HAP-1 (cell line): ENCODE measurements at places on chromosomes 12 and 14.
A peak's percentile ranks its signal among the peaks of the same experiment; 100 is the strongest.

GRCh38 chr12:98895086-98895651, 250.1 kb downstream of the APAF1 start:
- no peak for DNase-seq

DNA sequence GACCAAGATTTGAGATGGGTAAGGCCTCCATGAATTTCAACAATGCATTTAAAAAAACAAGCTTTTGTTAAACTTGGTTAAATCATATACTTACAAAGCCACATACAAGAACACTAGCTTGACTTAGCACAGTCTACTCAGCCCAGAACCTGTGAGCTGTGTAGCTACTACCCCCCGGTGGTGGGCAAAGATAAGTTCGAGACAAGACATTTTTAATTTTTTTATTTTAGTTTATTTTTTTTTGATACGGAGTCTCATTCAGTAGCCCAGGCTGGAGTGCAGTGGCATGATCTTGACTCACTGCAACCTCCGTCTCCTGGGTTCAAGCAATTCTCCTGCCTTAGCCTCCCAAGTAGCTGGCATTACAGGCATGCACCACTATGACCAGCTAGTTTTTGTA, 3.7 kb upstream of the NECAP1 start:
- DNase-seq, result no peak

DNA sequence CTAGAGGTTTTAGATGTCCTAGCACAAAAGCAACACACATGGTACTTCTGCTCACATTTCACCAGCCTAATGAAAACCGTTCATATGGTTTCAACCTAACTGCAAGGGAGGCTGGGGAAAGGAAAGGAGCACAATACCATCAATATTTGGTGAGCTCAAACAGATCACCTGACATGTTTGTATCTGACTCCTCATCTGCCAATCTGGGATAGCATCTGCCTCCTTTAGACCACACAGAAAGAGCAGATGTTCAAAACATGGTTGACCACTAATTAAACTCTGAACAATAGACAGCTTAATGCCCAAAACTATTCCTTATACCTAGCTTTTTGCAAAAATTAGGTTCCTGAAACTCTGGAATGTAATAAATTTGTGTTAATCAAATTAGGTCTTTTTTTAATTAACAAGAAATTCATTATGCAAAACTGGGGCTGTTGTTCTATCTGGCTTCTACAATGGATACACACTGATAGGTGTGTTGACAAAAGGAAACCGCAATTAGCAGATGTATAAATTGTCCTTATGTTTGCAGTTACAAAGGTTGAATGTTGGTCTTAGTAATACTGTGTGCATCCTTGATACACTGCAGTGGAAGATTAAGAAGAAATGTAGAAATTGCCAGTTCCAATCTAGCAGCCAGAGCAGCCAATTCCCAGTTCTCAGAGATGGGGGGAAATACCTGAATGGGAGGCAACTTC, 89.3 kb downstream of the DUSP6 start:
- no peak for DNase-seq

DNA sequence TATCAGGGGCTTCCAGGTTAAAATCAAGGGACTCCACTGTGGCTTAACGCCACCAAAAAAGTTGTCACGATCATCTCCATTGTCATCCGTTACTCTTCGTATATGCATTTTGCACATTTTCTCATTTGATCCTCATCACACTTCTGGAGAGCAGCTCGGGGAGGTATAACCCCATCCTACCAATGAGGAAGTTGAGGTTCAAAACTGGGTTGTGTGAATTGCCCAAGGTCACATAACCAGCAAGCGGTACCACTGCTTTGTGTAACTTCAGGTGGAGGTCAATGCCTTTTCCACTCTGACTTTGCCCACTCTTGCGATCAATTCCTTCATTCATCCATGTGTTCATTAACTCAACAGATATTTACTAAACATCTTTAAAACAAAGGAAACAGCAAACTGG, 71.1 kb upstream of the CCND2 start:
- no peak for DNase-seq

DNA sequence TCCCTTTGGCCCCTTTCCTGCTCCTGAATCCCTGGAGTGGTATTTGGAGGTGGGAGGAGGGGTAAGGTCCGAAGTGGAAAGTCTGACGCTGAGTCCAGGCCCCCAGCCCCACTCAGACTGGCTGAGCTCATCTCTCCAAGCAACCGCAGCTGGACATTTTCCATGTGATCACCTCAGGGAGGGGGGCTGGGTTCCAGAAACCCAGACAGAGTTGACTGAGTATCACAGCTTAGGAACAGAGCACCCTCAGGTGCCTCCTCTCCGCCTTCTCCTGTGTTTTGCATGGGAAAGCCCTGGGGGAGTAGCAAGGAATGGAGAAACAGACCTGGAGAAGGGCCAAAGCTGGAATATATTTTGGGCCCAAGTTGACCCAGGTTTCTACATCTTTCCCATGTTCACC, 8.0 kb upstream of the ITGA5 start:
- no peak for DNase-seq

DNA sequence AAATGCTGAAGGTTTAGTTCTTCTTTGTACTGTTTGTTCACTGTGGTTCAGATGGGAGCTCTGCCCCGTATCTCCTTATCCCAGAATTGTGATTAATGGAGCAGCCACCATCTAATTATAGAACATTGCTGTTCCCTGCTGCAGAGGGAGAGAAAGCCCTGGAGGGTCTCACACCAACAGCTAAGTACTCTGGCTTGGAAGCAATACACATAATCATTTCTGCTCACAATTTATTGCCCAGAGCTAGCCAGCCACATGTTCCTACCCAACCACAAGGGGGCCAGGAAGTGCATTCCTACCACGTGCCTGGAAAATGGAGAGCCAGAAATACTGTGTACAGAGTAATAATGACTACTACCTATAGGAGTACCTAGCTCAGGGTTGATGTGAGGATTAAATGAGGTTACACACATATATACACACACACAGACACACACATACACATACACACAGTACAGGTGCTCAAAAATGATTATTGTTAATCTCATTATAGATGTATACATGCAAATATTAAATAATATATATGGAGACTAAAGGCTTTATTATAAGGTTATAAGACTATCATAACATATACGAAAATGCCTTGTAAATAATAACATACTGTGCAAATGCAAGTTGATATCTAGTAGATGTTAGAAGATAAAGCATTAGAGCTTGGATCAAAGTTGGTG, 22.3 kb downstream of the MSRB3 start:
- DNase-seq, result peak; percentile 56

GRCh38 chr14:73771848-73772638, 57.9 kb upstream of the PNMA1 start:
- DNase-seq, result no peak

DNA sequence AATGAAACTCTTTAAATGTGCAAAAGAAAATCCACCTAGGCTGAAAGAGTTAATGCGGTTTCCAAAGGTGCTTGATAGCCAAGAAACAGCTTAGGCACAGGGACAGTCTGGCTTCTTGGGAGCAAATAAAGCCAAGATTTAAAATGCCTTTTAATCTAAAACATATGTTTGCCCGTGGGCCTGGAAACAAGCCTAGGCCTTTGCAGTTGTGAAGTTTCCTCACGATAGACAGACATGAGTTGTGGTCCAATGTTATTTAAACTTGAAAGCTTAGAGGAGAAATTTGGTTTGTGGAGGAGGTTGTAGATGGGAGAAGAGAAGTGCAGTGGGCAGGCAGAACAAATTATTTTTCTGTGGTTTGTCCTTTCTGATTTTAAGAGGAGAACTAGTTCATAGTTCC, 29.8 kb downstream of the PROX2 start:
- no peak for DNase-seq

- no peak for DNase-seq
Observed at GRCh38 chr12:105315726-105316125, 14.8 kb upstream of the C12orf75 start.

- no peak for DNase-seq
Observed at GRCh38 chr14:32481707-32482106, 152.6 kb downstream of the AKAP6 start.

DNA sequence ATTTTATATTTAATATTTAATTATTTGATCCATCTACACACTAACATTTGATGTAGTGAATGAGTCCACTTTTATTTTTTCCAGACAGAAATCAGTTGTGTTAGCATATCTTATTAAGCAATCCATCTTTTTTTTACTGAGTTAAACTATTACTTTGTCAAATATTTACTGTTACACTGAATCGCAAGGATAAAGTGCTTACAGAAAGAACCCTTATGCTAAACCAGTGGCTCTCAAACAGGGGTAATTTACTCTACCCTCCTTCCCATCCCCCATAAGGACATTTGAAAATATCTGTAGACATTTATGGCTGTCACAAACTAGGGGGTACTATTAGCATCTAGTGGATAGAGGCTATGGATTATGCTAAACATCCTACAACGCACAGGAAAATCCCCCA, 508.2 kb downstream of the C12orf50 start:
- no peak for DNase-seq

DNA sequence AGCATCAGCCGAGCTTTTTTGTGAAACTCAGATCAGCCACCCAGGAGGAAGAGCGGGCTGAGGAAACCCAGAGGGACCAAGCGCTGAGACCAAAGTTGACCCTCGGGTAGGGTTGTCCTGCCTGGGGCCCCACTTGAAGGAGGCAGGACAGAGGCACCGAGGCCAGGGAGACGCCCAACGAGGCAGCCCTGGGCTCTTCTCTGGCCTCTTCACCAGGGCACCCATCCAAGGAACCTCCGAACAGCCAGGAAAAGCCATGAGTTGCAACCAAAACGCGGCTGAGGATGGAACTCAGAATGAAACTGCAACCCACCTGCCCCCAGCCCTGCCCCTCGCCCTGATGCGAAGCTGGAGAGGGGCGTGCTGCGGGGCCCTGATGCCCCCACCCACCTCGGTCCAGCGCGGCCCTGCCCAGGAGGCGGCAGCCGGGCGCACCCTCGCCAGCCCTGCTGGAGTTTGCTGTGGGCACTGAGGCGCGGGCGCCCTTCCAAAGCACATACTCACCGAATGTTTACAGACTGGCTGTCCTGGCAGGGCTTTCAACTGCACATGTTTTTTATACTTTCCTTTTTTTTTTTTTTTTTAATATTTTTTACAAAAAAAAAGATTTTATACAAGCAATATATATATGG, 41.9 kb downstream of the JDP2 start:
- no peak for DNase-seq

DNA sequence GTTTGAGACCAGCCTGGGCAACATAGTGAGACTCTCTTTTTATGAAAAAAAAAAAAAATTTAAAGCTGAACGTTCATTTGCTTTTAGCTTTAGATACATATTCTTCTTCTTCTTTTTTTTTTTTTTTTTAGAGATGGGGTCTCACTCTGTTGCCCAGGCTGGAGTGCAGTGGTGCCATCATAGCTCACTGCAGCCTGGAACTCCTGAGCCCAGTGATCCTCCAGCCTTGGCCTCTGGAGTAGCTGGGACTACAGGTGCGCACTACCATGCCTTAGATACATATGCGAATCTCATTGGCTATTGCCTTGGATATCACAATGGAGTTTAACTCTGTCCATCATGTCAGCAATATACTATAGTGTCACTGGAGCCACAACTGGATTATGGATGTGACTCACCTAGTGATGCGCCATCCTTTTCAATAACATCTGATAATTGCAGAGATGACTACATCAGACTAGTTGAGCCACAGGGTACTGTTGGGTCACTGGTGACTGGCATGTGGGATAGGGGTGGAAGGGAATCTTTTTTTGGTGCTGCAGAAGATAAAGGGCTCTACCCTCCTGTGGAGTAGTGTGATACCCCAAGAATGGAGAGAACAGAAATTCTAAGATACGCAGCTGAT, 2.7 kb upstream of the ADIPOR2 start:
- DNase-seq, result no peak

- DNase-seq, result no peak
Observed at GRCh38 chr14:105019861-105020814, 745 bp downstream of the CDCA4 start.

- DNase-seq, result no peak
Observed at GRCh38 chr12:102685172-102685571, 204.8 kb upstream of the IGF1 start.

GRCh38 chr12:3083921-3084347, 6.8 kb downstream of the TSPAN9 start:
- DNase-seq, result no peak

DNA sequence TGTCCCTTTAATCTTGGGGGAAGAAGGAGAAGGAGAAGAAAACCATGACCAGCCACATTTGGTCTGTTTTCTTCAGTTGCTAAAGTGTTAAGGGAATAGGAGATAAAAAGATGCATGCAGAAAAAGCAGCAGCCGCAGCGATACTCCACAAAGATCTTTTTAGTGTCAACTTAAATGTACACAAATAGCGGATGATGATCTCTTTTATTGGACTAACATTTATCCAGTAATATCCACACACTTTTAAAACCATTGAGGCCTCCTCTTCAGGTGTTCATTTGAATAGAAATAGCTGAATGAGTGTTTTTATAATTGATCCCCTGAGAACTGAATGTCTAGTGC, 83.5 kb downstream of the PAPOLA start:
- peak; percentile 22 for DNase-seq

- DNase-seq, result no peak
Observed at GRCh38 chr14:75147423-75148071, 20.7 kb upstream of the NEK9 start.

DNA sequence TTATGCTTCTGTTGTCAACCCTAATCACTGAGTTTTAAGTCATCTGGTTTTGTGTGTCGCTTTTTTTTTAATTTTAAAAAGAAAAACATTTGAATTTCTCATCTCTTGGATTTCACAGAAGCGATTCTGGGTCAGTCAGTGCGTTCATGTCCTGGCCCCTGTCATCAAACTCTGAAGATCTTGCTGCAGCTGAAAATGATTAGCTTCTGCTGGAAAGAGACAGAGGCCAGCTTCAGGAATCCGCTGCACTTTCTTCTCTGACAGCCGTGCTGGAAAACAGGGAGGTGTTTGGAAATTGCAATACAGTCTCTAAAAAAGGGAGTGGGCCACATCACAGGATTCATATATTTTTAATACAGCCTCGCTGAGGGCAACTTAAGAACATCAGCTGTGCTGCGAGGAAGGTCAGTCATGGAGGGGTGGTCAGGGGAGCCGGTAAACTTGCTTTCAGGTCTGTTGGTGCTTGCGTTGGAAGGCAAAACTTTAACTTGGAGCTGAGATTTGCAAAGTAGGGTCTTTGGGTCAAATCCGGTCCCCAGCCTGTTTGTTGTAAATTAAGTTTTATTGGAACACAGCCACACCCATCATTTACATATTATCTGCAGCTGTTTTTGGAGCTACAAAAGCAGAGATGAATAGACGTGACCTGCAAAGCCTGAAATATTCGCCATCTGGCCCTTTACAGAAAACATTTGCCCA, 190.8 kb downstream of the AACS start:
- DNase-seq, result no peak

DNA sequence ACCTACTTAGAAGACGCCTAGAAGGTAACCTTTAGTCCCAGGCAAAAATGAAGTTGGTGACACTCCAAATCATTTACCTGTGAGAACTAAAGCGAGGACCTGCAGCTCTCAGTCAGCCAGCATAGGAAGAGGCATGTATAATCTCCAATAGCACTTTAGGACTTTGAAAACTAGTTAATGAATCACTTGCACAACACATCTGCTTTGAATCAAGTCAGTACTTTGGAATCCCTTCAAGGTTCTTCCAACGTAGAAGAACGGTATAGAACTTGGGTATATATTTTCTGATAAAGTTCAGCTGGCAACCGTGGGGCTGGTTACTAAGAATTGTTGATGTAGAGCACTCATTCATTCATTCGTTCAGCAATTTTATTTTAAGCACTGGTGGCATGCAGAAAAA, 251.9 kb downstream of the TMEM132D start:
- DNase-seq, result no peak

- DNase-seq, result no peak
Observed at GRCh38 chr12:102722147-102722546, 194.9 kb downstream of the PAH start.
